Frontal cortex (tissue), 4 donors: ENCODE measurements at places on chromosomes 7 and 10. TPM values are rescaled to one million over a fixed set of nuclear protein-coding genes. Genes with fewer than 3 reads are reported as not detected.

The NRAP gene
- not detected for total RNA-seq

The CPA2 gene
- total RNA-seq: not detected

The SCIN gene
- total RNA-seq: 1.6 TPM

The HSPA14 gene
- 14.7 TPM for total RNA-seq

The SPDYE5 gene
- not detected for total RNA-seq

The CCSER2 gene
- total RNA-seq: 90.1 TPM

The CDH23 gene
- 3.3 TPM for total RNA-seq

The KEL gene
- 0.82 TPM for total RNA-seq
